Foreskin fibroblast (primary cell): ENCODE measurements at places on chromosomes 5 and 9.

DNA sequence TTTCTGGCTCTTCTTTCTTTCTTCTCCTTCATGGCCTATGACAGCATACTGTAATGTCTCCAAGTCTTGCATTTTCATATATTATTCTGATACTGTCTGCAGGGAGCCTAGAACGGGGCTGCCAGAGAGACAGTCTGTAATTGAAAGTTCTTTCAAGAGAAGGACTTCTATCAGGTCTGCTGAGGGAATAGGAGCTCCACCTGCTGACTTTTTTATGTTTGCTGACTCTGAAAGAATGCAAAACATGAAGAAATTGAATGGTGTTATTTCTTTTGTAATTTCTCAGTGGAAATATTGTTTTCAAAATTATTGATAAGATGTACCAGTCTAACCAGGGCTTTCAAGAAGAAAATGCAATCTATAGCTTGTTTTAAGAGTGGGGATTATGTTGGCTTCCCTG lies 121.9 kb upstream of the RFX3 start:
- no peak for DNase-seq

DNA sequence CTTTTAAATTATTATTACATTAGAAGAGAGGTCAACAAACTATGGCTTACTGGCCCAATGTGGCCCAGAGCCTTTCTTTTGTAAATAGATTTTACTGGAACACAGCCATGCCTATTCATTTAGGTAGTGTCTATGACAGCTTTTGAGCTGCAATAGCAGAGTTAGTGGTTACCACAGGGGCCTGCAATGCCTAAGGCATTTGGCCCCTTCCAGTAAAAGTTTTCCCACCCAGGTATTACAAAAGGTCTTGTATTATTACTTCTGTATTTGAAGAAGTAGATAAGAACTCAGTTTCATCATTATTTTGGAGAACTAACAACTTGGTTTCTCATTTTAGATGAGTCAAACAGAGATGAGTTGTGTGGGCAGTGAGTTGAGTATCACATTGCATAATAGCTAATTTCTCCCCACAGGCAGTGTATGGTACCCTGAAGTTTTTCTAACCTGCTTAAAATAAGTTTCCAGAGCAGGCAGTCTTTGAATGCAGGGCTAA lies 9.5 kb downstream of the MTRR start:
- DNase-seq, result peak; percentile 63

DNA sequence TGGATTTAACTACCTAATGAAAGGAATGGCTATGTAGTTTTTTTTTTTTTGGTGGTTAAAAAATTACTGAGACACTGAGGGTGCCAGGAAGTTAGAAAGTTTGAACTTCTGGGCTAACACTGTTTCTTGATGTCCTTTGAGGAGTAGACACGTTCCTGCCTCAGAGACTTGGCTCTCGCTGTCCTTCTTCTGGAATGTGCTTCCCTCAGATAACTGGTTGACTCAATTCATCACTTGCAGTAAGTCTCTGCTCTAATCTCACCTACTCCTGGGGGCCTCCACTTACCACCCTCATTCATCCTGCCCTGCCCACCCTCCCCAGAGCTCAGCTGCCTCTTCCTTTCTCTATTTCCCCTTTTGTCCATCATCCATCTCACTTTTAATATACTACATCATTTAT lies 167.0 kb downstream of the YTHDC2 start:
- no peak for DNase-seq

- DNase-seq, result no peak
These were observed 160.8 kb downstream of the DNAH5 start for GRCh38 chr5:13783726-13784125.

- DNase-seq, result no peak
These were observed 77.2 kb downstream of the TMC1 start for GRCh38 chr9:72598639-72599038.

DNA sequence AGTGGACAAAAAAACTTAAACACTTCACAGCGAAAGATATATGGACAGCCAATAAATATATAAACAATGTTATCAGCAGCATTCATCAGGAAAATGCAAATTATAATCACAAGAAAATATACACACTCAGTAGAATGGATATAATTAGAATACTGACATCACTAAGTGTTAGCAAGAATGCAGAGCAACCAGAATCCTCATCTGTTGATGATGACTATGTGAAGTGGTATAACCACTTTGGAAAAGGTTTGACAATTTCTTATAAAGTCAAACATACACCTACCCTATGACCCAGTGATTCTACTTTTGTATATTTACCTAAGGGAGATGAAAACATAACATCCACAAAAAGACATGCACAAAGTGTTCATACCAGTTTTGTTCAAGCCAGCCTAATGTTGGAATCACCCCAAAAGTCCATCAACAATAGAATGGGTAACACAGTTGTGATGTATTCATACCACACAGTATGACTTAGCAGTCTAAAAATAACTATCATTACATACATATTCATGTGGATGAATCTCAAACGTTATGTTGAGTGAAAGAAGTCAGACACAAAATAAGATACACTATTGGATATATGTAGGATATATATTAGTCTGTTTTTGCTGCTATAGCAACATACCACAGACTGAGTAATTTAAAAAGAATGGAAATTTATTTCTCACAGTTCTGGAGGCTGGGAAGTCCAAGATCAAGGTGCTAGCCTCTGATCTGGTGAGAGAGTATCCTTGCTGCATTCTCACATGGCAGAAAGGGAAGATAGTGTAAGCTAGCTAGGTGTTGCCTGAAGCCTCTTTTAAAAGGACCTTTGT lies 148.8 kb upstream of the ADAMTSL1 start:
- DNase-seq, result no peak

DNA sequence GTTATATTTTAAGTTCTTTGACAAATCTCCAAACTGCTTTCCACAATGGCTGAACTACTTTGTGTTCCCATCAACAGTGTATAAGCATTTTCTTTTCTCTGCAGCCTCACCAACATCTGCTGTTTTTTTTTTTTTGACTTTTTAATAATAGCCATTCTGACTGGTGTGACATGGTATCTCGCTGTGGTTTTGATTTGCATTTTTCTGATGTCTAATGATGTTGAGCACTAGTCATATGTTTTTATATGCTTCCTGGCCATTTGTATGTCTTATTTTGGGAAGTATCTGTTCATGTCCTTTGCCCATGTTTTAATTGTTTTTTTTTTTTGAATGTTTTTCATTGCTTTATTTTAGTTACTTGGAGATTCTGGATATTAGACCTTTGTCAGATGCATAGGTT lies 196.6 kb downstream of the PLK2 start:
- no peak for DNase-seq

- no peak for DNase-seq
These were observed 84.3 kb upstream of the SLC1A3 start for GRCh38 chr5:36521838-36522745.

- DNase-seq, result no peak
These were observed 89.8 kb downstream of the LIFR start for GRCh38 chr5:38466424-38467189.

DNA sequence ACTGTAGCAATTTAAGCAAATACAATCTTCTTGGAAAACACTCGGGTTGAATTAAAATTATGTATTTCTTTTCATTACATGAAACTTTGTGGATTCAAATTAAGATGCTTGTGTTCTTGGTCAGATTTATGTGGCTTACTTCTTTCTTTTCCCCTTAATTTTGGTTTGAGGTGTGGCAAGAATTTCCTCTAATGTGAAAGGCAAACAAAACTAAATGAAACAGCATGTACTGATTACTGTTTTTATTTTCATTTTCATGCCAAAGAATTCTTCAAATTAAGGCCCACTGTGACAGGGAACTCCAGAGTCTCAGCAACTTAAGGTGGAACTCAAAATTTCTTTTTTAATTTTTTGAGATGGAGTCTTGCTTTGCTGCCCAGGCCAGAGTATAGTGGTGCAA lies at the start of gene OMD:
Gene OMD, minus strand, starts transcription at position 132 of the 400 bp plus-strand sequence. CDS start 6,913 bp downstream, outside the sequence.
- DNase-seq, result no peak

GRCh38 chr9:14159440-14160216 lies 154.3 kb downstream of the NFIB start:
- peak; percentile 14 for DNase-seq

DNA sequence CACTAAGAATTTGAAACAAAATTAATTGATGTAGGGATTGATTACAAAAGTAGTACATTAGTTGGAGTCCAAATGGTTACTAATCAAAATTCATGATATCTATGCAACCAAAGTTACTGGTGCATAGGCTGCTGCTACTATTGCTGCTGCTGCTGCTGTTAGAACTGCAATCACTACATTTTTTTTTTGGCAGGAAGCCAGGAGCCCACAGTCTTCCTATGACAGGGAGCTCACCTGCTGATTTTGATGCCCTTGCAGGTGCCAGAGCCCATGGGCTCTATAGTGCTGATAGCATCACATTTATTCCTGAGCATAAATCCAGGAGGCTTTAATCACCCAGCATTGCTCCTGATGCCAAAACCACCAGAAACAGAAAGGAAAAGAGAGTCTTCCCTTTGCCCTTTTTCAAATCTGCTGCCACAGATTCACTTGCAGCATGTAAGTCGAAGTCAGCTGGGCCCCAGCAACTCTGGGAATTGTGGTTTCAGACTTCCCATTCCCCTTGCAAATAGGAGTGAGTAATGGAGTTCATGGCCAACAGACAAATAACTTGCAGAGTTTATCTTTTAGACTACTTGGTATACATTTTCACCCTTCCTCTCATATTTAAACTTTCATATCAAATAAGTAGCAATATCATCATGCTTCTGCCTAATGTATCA lies 17.6 kb downstream of the SLCO6A1 start:
- DNase-seq, result no peak
